Keratinocyte (primary cell): ENCODE measurements at places on chromosomes 11 and 22.

GRCh38 chr22:37032134-37032534 is 12.6 kb downstream of the MPST start:
- DNase-seq, result no peak

DNA sequence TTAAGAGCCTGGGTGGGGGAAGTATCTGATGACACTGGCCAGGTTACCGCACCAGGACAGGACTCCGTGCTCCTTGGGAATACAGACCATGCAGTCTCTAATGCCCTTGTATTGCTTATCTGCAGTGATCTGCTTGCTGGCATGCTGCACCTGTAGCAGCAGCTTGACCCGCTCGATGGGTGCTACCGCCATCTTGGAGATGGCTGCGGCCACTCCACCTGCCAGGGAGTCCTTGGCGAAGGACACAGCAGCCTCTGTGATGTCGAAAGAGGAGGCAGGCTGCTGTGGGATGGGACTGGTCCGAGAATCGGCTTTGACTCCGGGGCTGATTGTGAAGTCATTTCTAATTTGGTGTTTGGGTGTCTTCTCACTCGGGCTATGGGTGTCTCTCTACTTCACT is 3.1 kb downstream of the WBP2NL start:
- DNase-seq, result no peak

DNA sequence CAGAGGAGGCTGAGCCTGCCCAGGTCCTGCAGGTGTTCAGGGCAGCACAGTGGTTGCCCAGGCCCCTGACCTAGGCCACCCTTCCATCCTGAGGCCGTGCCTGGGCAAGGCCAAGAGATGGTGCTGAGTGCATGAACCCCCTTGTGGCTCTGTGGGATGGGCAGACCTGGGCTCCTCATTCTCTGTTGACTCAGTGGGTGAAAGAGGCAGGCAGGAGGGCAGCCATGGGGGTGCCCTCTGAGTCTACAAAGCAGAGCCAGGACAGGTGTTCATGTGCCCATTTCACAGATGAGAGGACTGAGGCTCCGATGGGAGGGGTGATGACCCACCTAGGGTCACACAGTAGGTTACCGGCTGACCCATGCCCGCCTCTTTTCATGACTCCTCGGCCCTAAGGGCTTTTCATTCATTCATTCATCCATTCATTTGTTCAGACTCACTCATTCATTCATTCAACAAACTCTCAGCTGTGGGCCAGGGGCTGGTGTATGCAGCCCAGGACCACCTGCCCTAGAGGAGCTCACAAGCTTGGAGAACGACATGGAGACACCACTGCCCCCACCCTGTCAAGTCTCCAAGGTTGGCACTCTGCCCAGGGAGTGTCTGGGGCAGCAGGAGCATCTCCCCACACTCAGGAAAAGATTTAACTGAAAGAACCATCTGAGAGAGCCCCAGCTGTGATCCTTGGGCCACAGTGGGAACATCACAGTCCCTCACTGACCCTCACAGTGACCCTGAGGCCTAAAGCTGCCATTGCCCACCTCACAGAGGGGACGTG is 40.5 kb downstream of the IGLL5 start:
- DNase-seq, result no peak

- no peak for DNase-seq
Observed at GRCh38 chr11:27412192-27412691, 49.2 kb upstream of the CCDC34 start.

GRCh38 chr11:96459751-96460150 is 69.9 kb downstream of the JRKL start:
- no peak for DNase-seq

- no peak for DNase-seq
Observed at GRCh38 chr22:49702068-49702397, 125.6 kb downstream of the BRD1 start.

DNA sequence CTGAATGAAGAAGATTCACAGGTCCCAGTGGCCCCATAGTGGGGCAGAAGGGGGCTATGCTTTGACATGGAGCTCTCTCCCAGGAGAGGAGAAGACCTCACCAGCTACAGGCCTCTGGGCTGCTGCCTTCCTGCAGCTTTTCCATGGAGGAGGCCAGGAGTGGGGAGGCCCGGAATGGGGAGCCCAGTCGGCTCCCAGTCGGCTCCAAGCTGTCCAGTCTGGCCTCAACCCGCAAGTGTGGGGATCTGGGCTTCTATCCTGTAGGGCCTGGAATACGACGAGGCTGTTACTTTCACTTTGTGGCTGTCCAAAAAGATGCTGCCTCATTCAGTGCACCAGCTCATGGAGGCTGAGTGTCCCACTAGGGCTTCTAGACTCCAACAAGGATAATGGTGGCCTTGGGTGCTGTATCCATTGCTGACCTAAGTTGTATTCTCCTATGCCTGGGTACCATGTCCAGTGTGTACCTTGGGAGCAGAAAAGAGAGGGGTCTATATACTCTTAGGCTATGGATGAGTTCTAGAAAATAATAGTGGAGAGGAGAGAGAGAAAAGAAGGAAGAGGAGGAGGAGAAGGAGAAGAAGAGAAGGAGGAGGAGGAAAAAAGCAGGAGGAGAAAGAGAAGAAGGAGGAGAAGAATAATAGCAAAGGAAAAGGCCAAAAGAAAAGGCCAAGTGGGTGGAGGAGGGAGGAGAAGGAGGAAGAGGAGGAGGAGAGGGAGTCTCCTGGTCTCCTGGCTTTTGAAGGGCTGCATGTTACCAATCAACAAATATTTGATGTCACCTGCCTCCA is 1.1 kb downstream of the MYO18B start:
- DNase-seq, result no peak

DNA sequence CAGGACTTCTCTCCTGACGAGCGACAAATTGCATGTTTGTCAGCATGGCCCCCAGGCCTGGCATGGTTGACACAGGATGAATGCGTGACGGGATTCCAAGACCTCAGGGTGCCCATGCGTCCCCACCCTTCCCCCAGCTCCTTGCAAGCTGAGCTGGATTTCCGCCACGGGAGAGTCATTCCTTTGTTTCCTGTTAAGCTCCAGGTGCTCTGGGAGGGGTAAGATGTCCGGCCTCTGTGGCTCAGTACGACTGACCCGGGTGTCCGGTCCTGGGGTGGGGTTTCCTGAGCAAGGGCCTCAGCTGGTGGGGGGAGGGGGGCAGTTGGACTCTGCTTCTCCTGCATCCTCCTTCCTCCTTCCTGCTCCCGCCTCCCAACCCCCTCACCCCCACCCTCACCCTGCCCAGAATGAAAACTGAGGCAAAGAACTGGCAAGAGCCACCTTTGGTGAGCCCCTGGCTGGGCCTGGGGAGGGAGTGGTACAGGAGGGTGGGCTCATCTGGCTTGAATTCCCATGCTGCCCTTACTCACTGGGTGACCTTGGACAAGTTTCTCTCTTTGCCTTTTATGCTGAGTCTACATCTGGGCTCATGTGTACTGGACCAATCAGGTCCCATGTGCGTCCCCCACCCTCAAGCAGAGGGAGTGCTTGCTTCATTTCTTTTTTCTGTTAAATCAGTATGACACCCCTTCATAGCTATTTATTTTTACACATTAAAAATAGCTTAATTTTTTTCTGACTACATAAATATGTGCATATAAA is 2.5 kb downstream of the CDC42EP2 start:
- DNase-seq, result peak; percentile 63

DNA sequence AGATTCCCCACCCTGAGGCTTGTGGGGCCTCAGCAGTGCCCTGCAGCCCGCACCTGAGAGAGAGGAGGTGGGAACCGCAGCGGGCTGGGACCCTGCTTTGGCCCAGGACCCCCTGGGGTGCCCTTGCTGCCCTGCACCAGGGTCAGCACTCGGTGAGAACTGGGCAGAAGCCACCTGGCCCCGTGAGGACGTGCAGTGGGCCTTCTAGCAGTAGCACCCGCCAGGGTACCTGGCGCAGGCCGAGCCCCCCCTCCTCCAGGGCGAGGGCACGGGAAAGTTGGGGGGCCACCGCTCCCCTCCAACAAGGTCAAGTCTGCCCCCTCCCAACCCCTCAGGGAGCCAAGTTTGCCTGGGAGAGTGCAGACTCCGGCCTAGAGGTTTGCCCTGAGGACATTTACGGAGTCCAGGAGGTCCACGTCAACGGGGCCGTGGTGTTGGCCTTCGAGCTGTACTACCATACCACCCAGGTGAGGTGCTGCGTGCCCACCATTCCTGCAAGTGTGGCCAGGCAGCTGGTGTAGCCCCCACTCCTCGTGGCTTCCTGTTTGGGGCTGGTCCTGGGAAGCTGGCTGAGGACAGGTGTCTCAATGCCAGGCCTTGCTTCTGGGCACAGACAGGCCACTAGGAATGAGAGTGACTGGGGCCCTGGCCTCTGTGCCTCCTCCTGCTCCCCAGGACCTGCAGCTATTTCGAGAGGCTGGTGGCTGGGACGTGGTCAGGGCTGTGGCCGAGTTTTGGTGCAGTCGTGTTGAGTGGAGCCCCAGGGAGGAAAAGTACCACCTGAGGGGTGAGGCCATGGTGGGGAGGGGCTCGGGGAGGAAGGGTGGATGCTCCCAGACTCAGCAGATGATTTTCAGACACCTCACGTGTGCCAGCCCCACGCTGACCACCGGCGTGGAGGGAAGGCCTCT is 3.5 kb downstream of the PGGHG start:
- no peak for DNase-seq

DNA sequence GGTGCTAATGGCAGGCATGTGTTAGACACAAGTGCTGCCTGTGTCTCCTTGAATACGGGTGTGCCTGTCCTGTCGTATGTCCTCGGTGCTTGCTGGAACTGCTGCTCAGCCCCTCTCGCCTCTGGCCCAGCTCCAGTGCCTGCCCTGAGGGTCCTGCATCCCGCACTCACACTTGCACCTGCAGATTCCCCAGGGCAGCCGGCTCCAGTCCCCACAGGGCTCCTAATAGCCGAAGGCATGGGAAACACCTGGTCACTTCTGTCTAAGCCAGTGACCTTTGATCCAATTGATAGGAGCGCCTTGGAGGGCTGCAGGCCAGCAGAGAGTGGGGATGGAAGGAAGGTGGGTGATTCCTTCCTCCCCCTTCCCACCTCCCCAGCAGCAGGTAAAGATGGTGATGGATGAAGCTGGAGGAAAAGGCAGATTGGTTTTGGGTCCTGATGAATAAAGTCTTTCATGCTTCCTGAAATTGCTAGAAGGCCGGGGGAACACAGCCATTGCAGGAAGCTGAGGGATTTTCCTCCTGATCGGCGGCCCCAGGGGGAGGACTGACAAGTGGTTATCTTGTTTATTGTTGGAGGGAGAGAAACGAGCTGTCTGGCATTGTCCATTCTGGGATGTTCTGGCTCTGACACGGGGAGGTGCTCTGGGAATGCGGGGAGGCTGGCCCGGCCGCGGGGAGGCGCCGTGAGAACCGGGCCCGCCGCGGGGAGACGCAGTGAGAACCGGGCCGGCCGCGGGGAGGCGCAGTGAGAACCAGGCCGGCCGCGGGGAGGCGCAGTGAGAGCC is 110.9 kb upstream of the B3GAT1 start:
- no peak for DNase-seq

GRCh38 chr22:50304528-50305392 is 2.7 kb downstream of the PLXNB2 start:
- no peak for DNase-seq

- no peak for DNase-seq
Observed at GRCh38 chr22:44411226-44412135, 86.6 kb downstream of the RTL6 start.

DNA sequence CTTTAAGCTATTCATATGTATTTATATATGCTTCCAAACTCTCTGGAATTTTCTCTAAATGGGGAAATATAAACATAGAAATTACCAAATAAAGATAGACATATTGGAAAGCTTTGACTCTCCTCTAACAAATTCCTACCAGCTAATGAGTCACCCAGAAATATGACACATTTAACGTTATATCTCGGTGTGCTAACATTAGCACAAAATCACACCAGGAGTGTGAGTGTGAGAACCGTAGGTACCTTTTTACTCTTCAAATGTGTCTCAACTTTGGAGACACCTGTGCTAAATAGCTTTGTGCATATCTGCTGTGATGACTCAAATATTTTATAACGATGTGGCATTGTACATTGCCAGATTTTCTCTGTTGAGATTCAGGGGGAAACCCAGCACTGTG is 714.4 kb downstream of the METTL15 start:
- DNase-seq, result no peak

GRCh38 chr11:103594283-103594682 is 442.2 kb upstream of the DDI1 start:
- DNase-seq, result no peak

- no peak for DNase-seq
Observed at GRCh38 chr11:112174789-112175598, at the start of gene BCO2. Gene BCO2, plus strand, starts transcription at chr11:112175512. Its CDS starts 90 bp downstream, at chr11:112175602.

DNA sequence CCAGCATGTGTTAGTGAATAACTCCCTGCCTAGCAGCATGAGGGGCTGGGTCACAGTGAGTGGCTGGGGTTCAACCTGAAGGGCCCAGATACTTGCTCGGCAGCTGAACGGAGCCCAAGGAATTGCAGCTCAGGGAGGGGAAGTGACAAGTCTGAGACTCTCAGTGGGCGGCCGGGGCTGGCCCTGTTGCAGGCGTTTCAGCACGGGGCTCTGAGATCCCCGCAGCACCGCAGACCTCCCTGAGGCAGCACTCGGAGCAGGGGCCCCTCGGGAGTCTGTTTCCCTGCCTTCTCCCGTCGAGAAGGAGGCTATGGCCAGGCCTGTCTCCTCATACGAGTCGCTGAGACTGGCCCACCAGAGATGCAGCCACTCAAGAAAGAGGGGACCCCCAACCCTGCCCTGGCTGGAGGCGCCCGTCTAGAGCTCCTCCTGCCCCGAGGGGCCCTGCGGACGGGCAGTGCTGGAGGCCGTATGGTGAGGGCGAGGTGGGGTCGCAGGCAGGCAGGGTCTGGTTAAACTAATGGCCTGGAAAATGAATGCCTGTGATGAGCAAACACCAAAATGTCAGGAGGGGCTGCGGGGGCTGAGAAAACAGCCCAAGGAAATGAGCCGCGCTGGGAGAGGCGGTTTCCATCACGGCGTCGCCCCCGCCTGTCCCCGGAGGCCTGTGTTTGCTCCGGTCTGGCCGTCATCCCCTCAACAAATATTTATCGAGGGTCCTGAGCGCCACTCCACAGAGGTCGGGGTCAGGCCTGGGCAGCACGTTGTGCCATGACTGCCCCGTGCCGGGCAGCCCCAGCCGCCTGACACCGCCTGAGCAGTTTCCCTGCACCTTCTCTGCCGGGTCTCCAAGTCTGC is 9.3 kb downstream of the TSSC4 start:
- DNase-seq, result no peak

- DNase-seq, result no peak
Observed at GRCh38 chr11:44557464-44557863, 8.0 kb upstream of the CD82 start.

DNA sequence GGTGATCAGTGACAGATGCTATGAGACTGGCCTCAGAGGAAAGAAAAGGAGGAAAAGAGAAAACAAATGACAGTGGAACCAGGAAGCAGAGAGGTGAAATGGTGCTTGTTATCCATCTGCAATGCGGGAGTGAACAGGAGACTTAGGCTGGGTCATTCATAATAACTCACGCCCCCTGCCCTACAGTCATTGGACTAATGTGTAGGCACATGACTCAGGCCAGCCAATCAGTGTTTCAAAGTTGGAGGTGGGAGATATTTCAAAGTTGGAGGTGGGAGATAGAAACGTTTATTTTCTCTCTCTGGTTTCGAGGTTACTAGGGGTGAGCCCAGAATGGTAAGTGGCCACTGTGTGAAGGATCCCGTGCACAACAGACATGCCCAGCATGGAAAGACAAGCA is 30.3 kb downstream of the SLC22A6 start:
- DNase-seq, result no peak

GRCh38 chr11:80024119-80024518 is 583.3 kb upstream of the TENM4 start:
- no peak for DNase-seq
